ENCODE measurements at places on chromosomes 13 and 19.

GRCh38 chr13:48542581-48543341, 9.9 kb upstream of the RCBTB2 start:
- peak; percentile 75 for DNase-seq

- no peak for DNase-seq
Observed at GRCh38 chr19:1089891-1090290, 5.3 kb downstream of the POLR2E start.

DNA sequence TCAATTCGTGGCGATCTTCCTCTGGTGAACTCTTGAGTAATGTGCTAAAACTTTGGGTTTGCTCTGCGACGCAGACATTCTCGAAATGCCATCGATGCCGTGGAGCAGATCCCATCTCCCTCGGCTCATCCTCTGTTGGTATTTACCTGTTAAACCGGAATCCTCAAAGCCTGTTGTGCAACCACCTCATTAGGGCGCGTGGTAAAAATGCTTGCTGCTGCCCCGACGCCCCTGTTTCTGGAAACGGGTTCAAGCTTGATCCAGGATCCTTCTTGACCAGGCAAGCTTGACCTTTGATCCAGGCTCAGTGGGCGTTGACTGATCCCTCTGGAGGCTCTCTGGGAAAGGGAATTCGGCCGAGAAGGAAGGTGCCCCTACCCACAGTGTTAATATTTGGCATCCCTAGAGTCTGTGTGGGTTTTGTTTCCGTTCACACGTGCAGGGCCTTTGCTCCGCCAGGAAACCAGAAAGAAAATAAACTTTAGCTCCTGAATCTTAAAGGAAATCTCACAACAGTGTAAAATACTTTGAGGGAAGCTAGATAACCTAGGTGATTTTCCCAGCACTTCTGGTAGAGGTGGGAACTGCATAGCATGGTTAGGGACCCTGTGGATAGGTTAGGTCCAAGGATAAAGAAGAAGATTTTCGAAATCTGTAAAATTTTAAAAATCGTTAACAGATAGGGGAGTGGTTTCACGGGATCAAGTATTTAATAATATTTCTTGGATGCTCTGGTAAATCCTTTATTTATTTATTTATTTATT, 1.1 kb downstream of the LSM14A start:
- DNase-seq = peak; percentile 46

- DNase-seq = no peak
Observed at GRCh38 chr19:805600-806550, 8.6 kb downstream of the PTBP1 start.

GRCh38 chr13:59534806-59535205, 628.9 kb downstream of the DIAPH3 start:
- no peak for DNase-seq

DNA sequence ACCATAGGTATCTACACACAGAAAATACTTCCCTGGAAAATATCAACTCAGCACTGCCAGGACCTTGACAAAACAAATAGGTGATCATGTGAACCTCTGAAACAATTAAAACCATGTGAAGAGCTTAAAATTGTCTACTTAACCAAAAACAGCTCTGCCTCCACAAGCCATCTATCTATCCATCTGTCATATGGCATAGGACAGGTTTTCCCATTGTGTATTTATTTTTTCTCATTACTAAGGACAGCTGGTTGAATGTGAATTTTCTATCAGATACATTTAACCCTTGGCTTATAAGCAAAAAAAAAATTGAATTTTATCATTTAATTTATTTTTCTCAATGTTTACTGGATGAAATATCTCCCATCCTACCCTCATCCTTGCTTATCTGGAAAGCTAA, 279.5 kb downstream of the PCDH9 start:
- DNase-seq = no peak

- DNase-seq = no peak
Observed at GRCh38 chr13:46522748-46523030, 30.3 kb upstream of the LRCH1 start.

GRCh38 chr19:33740811-33741396, 55.8 kb upstream of the KCTD15 start:
- no peak for DNase-seq

DNA sequence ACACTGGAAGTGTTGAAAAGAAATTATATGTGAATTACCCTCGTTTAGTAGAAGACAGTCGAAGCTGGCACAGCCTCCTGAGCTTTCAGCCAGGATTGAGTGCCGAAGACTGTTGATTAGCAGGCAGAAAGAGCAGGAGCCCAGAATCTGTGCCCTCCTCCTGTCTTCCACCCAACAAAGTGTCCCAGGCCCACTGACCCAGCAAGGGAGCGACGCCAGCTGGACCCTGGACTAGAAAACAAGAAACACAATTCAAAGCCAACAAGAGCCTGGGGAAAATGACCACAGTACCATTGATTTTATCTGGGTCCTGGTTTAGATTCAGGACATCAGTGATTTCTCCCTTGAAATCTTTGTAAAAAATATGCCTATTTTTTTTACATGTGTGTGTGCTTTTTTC, 120.7 kb downstream of the RXFP2 start:
- no peak for DNase-seq

DNA sequence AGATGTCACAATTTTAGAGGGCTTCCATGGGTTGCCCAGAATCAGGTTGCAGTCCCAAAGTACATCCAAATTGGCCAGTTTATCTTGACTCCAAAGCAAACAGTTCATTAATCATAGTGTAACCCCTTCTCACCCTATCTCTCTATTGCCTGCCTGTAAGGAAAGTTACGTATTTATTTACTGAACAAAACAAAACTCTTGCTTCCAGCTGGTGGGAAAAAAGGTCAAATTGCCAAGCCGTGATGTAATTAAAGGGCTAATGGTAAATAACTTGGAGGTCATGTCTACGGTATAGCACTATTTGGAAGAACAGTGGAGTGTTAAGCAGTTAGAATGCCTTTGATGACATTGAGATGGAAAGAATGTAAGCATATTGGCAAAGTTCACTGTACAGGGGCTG, 214.0 kb downstream of the DLEU7 start:
- DNase-seq = peak; percentile 10

DNA sequence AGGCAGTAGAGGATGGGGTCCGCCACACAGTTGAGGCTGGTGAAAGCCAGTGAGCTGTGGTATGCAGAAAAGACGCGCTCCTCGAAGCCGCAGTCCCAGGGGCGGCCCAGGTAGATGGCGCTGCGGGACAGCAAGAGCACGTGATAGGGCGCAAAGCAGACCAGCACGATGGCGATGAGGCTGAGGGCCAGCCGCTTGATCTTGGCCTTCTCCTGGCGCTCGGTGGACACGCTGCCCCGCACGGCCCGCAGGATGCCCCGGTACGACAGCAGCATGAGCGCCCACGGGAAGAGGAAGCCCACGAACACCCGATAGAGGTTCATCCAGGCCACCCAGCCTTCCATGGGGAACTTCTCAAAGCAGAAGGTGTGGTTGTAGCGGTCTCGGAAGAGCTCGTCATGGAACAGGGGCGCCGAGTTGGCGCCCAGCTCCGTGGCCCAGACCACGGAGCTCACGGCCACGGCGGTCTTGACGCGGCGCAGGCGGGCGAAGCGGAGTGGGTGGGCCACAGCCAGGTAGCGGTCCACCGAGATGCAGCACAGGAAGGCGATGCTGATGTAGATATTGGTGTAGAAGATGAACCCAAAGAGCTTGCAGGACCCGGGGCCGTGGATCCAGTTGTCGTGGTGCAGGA, 6.5 kb upstream of the OPA3 start:
- DNase-seq = peak; percentile 83

GRCh38 chr19:10363789-10364281, 16.5 kb downstream of the TYK2 start:
- no peak for DNase-seq

DNA sequence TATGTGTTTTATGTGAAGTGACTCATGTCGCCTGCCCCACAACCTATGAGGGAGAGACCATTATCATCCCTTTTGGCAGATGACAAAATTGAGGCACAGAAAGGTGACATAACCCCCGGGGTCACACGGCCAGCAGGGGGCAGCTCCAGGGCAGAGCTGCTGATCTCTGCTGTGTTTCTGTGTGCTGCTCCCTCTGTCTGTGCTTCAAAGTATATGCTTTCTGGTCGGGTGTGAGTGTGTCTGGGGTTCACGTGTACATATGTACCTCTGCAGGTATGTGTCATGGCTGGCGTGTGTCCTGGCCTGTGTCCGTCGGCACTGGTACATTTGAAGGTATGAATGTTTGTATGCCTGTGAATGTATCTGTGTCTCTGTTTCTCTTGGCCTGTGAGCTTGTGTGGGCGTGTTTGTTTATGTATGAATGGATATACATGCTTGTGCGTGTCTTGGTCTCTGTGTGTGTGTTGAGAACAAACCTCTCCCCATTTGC, 7.1 kb downstream of the LIPE start:
- DNase-seq = peak; percentile 27

DNA sequence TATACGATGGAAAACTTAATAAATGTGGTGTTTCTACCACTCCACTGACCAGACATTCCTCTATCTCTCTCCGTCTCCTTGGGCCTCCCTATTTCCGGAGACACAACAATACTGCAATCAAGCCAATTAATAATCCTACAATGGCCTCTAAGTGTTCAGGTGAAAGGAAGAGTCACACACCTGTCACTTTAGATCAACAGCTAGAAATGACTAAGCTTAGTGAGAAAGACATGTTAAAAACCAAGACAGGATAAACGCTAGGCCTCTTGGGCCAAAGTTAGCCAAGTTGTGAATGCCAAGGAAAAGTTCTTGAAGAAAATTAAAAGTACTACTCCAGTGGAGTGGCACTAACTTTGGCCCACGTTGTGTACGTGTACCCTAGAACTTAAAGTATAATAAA, 22.5 kb downstream of the ZDHHC20 start:
- peak; percentile 2 for DNase-seq

GRCh38 chr13:107842562-107843180, 372.7 kb downstream of the LIG4 start:
- no peak for DNase-seq

- peak; percentile 60 for DNase-seq
Observed at GRCh38 chr19:4278419-4279266, at the start of gene SHD. Gene SHD (plus strand): TSS chr19:4279266. CDS start chr19:4280064, 798 bp downstream.

GRCh38 chr13:75258159-75258782, 223.7 kb downstream of the TBC1D4 start:
- peak; percentile 22 for DNase-seq

- DNase-seq = no peak
Observed at GRCh38 chr13:25302121-25302520, 696 bp downstream of the NUP58 start.

GRCh38 chr19:28309070-28309469, 903.9 kb downstream of the UQCRFS1 start:
- DNase-seq = no peak

GRCh38 chr13:73136776-73137175, 78.0 kb downstream of the KLF5 start:
- no peak for DNase-seq

DNA sequence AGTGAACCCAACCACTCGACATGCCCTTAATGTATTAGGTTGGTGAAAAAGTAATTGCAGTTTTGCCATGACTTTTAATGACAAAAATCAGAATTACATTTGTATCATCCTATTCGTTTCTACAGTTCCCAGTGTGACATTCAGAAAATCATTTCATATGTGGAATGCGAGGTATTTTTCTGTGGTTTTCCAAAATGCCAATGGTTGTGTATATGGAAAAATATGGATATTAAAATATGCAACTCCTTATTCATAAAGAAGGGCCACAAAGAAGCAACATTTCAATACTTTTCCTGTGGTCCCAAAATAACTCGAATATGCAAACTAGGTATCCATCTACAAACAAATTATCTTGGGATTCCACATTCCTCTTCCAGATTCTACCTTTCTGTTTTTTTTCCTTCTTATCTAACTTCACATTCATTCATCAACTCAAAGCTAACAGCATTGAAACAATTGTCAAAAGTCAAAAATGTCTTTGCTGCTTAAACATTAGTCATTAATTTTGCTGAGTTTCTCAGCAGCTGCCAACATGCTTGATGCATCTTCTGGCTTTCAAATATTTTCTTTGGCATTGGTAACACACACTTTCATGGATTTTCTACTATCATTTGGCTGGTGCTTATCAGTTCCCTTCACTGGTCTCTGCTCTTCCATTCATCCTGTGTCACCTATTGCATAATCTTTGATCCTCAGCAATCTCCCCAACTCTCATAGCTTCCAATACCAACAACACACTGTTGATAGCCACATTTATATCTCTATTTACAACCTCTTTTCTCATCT, 1445.4 kb downstream of the EFNB2 start:
- no peak for DNase-seq

DNA sequence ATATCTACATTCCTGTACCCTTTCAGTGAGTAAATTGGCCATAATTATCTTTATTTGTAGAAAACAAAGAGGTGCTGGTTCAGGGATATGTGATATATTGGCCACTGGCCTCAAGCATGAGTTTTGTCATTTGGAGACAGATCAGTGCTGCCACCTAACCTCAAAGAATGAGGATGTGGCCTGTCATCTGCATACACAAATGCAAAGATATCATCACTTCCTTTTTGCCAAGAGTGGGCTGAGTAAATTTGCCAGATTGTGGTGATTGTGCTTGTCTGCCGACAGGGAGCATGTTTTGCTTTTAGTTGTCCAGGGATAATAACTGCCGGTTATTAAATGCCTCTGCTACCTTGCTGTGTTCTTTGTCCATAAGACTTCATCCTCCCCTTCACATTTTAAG, 44.2 kb downstream of the WASF3 start:
- DNase-seq = peak; percentile 67

DNA sequence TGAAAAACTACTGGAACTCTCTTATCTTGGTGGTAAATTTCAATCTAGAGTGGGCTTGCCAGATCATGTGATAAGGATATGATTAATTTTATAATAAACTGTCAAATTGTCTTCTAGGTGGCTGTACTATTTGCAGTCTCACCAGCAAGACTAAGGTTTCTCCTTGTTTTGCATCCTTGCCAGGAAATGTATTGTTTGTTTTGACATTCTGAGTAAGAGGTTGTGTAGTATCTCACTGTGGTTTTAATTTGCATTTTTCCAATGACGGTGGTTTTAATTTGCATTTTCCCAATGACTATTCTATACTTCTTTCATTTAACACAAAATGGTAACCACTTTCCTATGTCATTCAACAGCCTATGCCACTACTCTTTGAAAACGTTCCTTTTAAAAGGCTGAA, 2.0 kb downstream of the CAB39L start:
- DNase-seq = no peak

- no peak for DNase-seq
Observed at GRCh38 chr13:41465241-41465847, 8.0 kb downstream of the RGCC start.

- DNase-seq = no peak
Observed at GRCh38 chr13:110436276-110436675, 125.2 kb downstream of the RAB20 start.

- DNase-seq = peak; percentile 27
Observed at GRCh38 chr13:50386541-50387050, 371.4 kb downstream of the KCNRG start.

- no peak for DNase-seq
Observed at GRCh38 chr13:27088619-27089018, 83.0 kb downstream of the USP12 start.

- DNase-seq = no peak
Observed at GRCh38 chr19:36987091-36987490, 71.0 kb downstream of the ZNF568 start.

- peak; percentile 76 for DNase-seq
Observed at GRCh38 chr19:12885749-12886650, 1.0 kb downstream of the KLF1 start.

- peak; percentile 10 for DNase-seq
Observed at GRCh38 chr19:46056536-46056935, 15.7 kb upstream of the IGFL4 start.

GRCh38 chr13:97873398-97873797, 80.1 kb upstream of the IPO5 start:
- DNase-seq = no peak

GRCh38 chr13:53180684-53181083, 152.1 kb downstream of the OLFM4 start:
- DNase-seq = no peak

- no peak for DNase-seq
Observed at GRCh38 chr13:43324129-43324528, 300.7 kb downstream of the DNAJC15 start.
